ENCODE measurements at places on chromosomes 11 and 22. TPM values are rescaled to one million over a fixed set of nuclear protein-coding genes. Genes with fewer than 3 reads are reported as not detected.

Gene CELSR1
- 28.0 TPM for total RNA-seq

Gene C11orf42
- total RNA-seq, result not detected

Gene FOLR2
- not detected for total RNA-seq

Gene LIF
- 20.1 TPM for total RNA-seq

Gene RIC3
- 2.1 TPM for total RNA-seq

Gene DMC1
- 1.9 TPM for total RNA-seq

Gene MPZL2
- not detected for total RNA-seq

Gene WBP2NL
- total RNA-seq, result not detected

Gene ATXN10
- total RNA-seq, result 107 TPM

Gene IL10RA
- 0.21 TPM for total RNA-seq

Gene DLG2
- 0.16 TPM for total RNA-seq

Gene PDE2A
- 2.3 TPM for total RNA-seq

Gene ROBO3
- 2.8 TPM for total RNA-seq

Gene PEX26
- total RNA-seq, result 11.4 TPM

Gene KRTAP5-9
- total RNA-seq, result not detected

Gene CARD18
- not detected for total RNA-seq

Gene OR4C16
- not detected for total RNA-seq

Gene KCNK4
- not detected for total RNA-seq

Gene NPAS4
- total RNA-seq, result not detected

Gene KRTAP5-5
- total RNA-seq, result not detected

Gene SHISAL1
- total RNA-seq, result 3.4 TPM

Gene ARFIP2
- total RNA-seq, result 56.2 TPM

Gene PRAME
- total RNA-seq, result 99.0 TPM

Gene HORMAD2
- total RNA-seq, result not detected

Gene TRIM49B
- total RNA-seq, result not detected

Gene AKIP1
- total RNA-seq, result 38.1 TPM

Gene KDM4D
- 0.51 TPM for total RNA-seq

Gene PIWIL4
- 0.40 TPM for total RNA-seq

Gene SLC7A4
- total RNA-seq, result not detected

Gene TSPAN32
- not detected for total RNA-seq

Gene GUCY1A2
- total RNA-seq, result 0.08 TPM

Gene NFAM1
- total RNA-seq, result not detected

Gene MUC6
- 0.01 TPM for total RNA-seq

Gene APOA5
- not detected for total RNA-seq

Gene TRMT112
- total RNA-seq, result 427 TPM

Gene OR4C5
- not detected for total RNA-seq

Gene CDC42BPG
- total RNA-seq, result 1.5 TPM

Gene CPT1B
- 12.3 TPM for total RNA-seq

Gene SHANK3
- total RNA-seq, result 4.5 TPM
